ENCODE measurements at places on chromosomes 7 and 10.

- DNase-seq, result no peak
Measured at GRCh38 chr7:564176-564865, 44.7 kb upstream of the PDGFA start.

DNA sequence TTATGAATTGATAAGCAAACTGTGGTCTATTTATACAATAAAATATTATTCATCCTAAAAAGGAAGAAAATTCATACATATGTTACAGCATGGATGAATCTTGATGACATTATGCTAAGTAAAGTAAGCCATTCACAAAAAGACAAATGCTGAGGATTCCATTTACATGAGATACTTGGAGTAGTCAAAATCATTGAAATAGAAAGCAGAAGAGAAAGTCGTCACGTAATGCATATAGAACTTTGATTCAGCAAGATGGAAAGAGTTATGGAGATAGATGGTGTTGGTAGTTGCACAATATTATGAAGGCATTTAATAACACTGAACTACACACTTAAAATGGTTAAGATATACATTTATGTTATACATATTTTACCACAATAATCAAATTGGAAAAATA, 309.7 kb upstream of the KLF6 start:
- no peak for DNase-seq

DNA sequence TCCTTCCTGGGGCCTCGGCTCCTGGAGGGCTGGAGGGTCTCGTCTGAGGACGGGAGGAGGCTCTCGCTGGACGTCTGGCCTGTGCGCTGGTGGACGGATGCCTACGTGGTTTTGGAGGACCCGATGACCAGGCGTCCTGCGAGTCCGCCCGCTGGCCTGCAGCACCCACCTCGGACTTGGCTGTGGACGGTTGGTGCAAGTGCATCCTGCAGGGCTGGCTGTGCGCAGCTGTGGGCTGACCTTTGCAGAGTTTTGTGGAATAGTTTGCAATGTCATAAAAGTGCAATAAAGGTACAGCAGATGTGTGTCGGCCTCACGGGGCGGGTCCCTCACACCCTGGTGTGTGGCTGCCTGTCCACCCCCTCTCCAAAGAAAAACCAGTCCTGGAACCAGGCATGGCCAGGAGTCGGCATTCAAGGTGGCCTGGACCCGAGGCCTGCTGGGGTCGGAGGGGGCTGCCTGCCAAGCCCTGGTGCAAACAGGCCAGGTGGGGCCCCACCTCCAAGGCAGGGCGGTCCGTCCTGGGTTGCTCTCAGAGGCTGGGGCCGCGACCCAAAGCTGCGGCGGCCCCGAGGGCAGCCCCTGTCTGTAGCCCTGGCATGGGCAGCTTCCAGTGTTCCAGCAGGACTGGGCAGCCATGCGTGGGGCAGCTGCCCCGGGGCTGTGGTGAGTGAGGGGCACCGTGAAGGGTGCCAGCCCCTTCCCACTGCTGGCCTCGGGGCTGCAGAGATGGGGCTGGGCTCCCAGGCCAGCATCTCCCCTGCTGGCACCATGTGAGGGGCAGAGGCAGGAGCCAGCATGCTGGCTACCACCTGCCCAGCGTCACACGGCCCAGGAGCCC, 29.3 kb upstream of the FOXL3 start:
- no peak for DNase-seq

DNA sequence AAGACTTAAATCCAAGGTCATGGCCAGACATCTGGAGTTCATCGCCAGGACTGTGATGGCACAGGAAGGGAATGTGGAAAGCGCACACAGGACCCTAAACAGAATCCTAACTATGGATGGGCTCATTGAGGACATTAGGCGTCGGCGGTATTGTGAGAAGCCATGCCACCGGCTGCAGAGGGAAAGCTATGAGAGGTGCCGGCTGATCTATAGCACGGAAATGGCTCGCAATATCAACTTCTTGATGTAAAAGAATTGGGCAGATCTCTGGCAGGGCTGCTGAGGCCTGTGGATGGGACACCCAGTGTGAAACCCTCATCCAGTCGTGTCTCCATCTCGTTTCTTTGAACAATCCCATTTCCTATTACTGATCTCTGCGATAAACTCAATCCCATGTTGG, 6.3 kb upstream of the CTBP2 start:
- no peak for DNase-seq

DNA sequence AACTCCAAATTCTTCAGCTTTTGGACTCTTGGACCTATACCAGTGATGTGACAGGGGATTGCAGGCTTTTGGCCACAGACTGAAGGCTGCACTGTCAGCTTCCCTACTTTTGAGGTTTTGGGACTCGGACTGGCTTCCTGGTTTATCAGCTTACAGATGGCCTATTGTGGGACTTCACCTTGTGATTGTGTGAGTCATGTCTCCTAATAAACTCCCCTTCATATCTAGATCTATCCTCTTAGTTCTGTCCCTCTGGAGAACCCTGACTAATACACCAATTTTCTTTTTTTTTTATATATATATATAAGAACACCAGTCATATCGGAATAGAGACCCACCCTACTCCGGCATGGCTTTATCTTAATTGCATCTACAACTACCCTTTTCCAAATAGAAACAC, 166.8 kb downstream of the ETV1 start:
- DNase-seq, result no peak

DNA sequence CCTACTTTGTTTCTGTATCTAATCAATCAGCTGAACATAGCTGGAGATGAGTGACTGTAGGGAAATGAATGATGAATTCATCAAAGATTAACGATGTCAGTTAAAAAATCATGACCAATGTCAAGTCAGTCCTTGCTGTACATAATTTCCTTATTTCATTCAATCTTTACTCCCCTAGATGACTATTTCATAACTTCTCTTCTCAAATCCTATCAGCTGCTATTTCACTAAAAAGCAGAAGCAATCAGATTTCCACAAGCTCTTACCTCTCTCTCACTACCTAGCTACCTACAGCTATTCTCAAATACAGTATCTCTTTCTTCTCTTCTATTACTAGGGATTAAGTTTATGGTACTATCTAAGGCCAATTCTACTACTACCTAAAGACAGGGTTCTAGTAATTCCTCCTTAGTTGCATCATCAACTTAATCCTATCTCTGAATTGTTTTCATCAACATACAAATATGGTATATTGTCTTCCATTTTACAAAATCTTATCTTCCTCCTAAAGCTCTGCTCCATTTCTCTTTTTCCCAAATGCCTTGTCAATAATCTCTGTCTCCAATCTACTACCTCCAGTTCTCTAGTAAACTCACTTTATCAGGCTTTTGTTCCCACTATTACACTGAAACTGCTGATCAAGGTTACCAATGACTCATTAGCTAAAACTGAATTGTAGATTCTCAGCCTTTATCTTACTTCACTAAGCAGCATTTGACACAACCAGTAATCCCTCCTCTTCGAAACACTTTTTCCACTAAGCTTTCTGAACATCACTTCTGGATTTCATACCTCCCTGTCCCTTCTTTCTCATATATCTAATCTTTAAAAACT, 28.4 kb downstream of the JMJD1C start:
- DNase-seq, result no peak

- DNase-seq, result no peak
Measured at GRCh38 chr10:9010931-9011670, 956.6 kb downstream of the GATA3 start.

GRCh38 chr7:100130608-100131453, 4.1 kb downstream of the MBLAC1 start:
- peak; percentile 77 for DNase-seq

DNA sequence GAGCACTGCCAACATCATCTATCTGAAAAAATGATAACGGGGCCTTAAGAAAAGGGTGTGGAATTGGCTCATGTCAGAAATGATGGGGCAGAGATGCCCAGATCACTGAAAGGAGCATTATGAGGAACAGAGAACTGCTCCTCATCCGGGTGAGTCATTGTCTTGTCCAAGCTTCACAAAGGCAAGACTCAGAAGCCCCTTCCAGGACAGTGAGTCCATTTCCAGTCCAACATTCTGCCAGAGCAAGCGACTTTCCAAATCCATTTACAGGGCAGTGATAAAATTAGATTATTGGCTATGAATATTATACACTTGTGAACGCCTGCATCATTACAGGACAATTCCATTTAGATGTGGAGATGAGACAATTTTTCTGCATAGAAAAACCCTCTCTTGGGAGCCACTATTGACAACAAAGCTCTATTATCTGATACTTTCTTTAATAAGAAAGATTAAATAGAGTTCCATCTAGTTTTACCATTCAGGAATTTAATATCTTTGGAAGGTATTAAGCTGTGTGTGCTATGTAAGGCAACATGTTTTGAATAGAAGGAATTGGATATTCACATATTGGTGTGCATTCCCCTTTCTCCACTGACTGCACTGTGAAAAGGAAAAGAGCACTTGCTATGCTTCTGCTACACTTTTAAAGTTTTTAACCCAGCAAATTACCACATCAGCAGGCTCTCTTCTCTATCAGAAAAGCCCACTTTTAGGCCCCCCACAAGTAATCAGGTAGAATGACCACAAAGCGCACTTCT, 159.6 kb downstream of the NRP1 start:
- DNase-seq, result no peak

DNA sequence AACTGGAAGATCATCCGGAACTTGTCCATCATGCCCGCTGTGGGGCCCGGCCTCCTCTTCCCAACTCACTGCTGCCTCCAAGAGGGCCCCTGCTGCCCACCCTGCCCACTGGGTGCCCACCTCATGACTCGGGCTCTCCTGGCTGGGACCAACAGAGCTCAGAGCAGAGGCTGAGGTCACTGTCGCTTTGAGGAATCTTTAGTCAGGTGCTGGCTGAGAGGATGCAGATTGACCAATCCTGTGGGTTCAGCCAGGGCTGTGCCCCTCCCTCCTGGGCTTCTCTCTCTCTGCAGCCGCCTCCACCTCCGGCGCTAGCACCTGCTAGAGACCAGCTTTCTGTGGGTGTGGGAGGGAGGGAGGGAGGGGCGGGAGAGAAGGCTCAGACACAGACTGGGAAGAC, at the start of gene CALHM1:
Gene CALHM1 (minus strand): TSS at position 181 of the 400 bp plus-strand sequence. CDS start 149 bp downstream, at position 32.
- DNase-seq, result peak; percentile 34

DNA sequence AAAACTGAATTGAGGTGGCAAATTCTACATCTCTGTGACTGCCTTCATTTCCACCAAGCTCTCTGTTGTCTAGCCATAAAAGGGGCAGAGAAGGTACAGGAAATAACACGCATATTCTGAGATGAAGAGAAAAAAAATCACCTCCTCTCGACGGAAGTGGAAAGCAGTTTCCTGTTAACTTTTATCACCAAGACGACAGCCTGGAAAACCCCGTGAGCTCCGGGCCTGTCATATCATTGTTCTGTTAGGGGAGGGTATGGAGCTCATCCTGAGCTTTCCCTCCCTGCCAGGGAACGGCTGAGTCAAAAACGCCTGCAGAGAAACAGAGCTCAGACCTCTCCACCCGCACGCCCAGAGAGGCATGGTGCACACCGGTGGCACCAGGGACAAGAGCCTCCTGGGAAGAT, 200.3 kb downstream of the PRPF18 start:
- DNase-seq, result no peak

DNA sequence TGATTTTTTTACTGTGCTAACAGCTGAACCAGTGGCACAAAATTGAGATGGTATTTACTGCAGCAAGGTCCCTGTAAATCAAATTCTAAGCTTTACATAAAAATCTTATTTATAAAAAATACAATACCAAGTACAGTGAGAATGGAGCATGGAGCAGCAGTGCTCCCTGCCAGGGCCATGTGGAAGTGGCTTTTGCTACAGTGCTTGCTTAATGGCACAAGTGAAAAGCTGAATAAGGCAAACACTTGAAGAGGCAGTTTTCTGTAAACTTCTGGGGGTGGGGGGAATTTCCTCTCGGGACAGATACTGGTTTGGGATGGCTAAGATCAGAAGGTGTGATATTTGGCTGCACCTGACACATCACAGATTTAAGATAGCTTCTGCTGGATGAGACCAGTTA, 27.5 kb downstream of the AP3M1 start:
- no peak for DNase-seq

GRCh38 chr7:130912082-130912861, 178.3 kb upstream of the KLF14 start:
- DNase-seq, result no peak

GRCh38 chr7:141359740-141360415, 191.3 kb upstream of the AGK start:
- DNase-seq, result no peak

GRCh38 chr7:113040849-113041248, 45.8 kb downstream of the GPR85 start:
- DNase-seq, result no peak

- peak; percentile 82 for DNase-seq
Measured at GRCh38 chr10:76324283-76324682, 892.9 kb downstream of the LRMDA start.

GRCh38 chr7:38224392-38224791, 46.3 kb downstream of the STARD3NL start:
- DNase-seq, result no peak

GRCh38 chr7:48113275-48113674, 24.2 kb downstream of the UPP1 start:
- no peak for DNase-seq

GRCh38 chr10:132254841-132255240, 52.9 kb downstream of the STK32C start:
- no peak for DNase-seq

DNA sequence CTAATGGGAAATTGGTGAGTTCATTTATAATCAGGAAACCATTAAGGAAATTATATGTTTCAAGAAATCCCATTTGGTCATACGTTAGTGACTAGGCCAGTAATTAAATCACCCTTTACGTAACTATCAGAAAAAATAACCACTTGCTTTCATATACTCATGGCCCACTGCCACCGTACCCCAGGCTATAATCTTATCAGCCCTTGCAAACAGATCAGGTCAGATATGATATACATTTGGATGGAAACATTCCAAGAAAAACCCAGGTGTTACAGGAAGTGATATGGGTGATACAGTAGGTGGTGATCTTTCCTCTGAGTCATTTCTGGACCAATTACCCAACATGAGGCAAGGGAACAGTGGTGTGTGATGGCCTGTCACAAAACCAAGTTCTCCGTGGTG, 481.0 kb upstream of the SEMA3A start:
- DNase-seq, result no peak

- no peak for DNase-seq
Measured at GRCh38 chr7:30584965-30585364, 9.7 kb upstream of the GARS1 start.

DNA sequence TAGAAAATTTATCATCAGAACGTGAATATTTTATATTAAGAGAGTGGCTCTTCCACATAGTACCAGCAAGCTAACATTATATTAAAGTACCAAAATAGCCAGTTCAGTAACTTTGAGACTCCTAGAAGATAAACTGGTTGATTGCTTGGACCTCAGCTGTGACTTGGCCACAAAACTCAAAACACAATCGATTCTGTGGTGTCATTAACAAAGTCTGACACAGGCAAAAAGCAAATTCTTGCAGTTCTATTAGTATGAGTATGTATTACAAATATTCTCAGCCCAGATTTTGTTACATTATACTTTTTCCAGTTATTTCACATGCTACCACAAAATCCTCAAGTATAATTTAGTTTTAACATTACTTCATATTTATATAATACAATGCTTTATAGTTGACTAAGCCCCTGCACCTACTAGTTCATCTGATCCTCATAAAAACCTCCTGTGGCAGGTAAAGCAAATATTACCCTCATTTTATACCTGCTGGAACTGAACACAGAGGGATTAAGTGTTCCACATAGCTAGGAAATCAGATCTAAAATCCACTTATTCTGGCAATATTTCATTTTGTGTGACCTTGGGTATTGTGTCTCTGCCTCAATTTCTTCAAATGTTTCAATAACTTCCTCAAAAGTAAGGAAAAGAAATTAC, 279.9 kb upstream of the MKLN1 start:
- no peak for DNase-seq

All from NCI-H345 (cell line).